GM23248 (cell line): ENCODE measurements at places on chromosomes 12 and 14. TPM values are rescaled to one million over a fixed set of nuclear protein-coding genes. Genes with fewer than 3 reads are reported as not detected.

Gene B3GNT4
- 0.22 TPM in 1 of 2 replicates, not detected in the other for total RNA-seq

Gene OR4K17
- not detected in 2 replicates for total RNA-seq

- H3K4me3 ChIP-seq: no peak overlapping the region
- no peaks in the 10 kb centered on the region for H3K4me1 ChIP-seq
- no peak overlapping the region for H3K27ac ChIP-seq
- H3K27me3 ChIP-seq: no peaks in the 10 kb centered on the region
- H3K36me3 ChIP-seq: no peaks in the 10 kb centered on the region; the same call in 1 of the 2 replicates
- DNase-seq: no peak
Measured at GRCh38 chr12:111904446-111904975, 62.5 kb downstream of the MAPKAPK5 start.

- peaks cover 71% of the 10 kb centered on the region for H3K36me3 ChIP-seq
- peak; percentile 81 for DNase-seq
- no peak overlapping the region for H3K4me3 ChIP-seq
- H3K4me1 ChIP-seq: peaks cover 12% of the 10 kb centered on the region
- no peak overlapping the region for H3K27ac ChIP-seq
Measured at GRCh38 chr12:58877243-58877743, 43.0 kb downstream of the LRIG3 start.

DNA sequence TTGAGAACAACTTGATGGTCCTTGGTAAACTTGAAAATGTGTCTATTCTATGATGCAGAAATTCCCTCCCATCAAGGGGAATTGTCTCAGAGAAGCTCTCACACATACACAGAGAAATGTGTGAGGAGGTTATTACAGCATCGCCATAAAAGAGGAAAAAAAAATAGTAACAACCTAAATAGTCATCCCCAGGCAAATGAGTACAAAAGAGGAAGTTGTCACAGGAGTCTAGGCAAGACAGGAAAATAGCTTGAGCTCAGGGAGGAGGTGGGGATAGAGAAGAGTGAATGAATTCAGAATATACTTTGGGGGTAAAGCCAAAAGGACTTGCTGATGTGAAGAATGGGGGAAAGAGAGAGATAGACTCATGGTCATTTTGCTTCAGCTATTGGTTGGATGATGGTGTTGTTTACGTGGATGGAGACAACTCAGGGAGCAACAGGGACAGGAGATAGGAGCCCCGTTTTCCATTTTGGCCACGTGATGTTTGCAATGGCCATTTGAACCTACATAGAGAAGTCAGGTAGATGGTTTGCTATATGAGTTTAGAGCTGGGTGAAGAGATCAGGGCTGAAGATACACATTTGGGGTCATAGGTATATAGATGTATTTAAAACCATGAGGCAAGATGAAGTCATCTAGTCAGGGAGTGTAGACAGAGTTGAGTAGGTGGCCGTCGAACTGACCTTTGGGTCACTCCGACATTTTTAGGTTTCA, 20.3 kb downstream of the LRRC74A start:
- no peak overlapping the region for H3K27ac ChIP-seq
- no peak overlapping the region for H3K4me3 ChIP-seq
- peaks cover 13% of the 10 kb centered on the region for H3K27me3 ChIP-seq
- H3K36me3 ChIP-seq: no peaks in the 10 kb centered on the region
